ENCODE measurements at places on chromosomes 2 and 18.

GRCh38 chr2:71530641-71531332, 77.4 kb downstream of the DYSF start:
- peak; percentile 27 for DNase-seq

DNA sequence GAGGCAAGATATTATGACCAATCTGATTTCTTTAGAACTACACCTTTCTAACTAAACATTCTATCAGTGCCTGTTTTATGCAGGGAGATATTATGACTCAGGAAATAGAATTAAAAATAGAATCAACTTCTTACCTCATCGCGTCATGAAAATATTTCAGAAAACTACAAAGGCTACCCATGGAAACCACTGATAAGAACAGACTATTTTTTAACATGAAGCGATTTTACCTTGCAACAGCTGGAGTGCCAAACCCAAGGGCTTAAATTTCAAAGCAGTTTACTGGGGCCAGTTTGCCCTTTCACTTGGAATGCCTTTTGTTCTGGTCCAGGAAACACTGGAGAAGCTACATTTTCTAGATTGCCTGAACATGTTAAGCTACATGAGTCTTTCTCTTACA, 304.8 kb upstream of the CCDC68 start:
- DNase-seq, result no peak

- DNase-seq, result peak; percentile 78
Measured at GRCh38 chr18:80147418-80148325, 38.6 kb downstream of the ADNP2 start.

DNA sequence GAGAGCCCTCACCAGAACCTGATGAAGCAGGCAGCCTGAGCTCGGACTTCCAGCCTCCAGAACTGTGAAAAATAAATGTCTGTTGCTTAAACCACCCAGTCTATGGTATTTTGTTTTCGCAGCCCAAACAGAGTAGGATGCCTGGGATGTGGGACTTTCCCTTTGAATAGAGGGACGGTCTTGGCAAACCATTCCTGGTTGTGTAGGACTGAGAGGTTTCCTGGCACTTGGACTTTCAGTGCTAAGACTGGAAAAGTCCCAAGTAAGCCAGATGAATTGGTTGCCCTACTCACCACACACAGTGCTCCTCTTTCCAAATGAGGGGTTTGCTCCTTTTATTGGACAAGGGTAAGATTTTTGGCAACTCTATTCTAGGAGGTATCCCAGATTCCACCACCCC, 46.8 kb upstream of the ACMSD start:
- DNase-seq, result no peak

- DNase-seq, result no peak
Measured at GRCh38 chr2:171702781-171703556, 15.7 kb downstream of the DYNC1I2 start.

DNA sequence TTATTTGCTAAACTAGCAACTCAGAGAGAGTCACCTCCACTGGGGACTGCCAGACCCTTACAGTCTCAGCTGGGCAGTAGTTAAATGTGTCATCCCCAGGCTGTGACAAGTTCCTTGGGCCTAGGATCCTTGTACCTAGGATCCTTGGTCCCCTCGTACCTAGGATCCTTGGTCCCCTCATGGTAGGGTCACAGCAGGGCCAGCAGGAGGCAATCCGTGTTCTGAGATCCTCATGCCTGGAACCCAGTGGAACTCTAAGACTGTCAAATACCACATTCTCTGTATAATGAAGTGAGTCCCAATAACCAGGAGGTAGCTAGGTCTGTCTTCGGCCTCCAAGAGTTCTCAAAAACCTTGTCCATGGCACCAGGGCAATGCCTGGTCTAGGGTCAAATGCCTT, 60.8 kb downstream of the LYPD6B start:
- no peak for DNase-seq

DNA sequence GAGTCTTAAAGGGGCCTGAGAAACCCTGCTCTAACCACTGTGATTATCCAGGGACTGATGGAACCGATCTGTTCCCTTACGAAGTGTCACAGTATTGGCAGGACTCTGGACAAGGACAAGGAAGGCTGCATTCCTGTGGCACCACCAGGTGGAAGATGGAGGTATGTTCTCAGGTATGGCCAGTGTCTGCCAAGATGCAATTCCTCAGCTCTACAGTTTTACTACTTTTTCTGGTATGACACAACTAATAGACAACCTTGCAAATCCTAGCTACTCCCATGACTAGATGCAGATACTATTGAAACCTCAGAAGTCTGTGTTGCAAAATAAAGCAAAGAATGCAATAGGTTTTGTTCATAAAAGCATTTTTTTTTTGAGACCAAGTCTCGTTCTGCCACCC, 14.6 kb downstream of the RAB31 start:
- DNase-seq, result no peak

GRCh38 chr2:100000915-100001707, 141.3 kb downstream of the AFF3 start:
- no peak for DNase-seq

DNA sequence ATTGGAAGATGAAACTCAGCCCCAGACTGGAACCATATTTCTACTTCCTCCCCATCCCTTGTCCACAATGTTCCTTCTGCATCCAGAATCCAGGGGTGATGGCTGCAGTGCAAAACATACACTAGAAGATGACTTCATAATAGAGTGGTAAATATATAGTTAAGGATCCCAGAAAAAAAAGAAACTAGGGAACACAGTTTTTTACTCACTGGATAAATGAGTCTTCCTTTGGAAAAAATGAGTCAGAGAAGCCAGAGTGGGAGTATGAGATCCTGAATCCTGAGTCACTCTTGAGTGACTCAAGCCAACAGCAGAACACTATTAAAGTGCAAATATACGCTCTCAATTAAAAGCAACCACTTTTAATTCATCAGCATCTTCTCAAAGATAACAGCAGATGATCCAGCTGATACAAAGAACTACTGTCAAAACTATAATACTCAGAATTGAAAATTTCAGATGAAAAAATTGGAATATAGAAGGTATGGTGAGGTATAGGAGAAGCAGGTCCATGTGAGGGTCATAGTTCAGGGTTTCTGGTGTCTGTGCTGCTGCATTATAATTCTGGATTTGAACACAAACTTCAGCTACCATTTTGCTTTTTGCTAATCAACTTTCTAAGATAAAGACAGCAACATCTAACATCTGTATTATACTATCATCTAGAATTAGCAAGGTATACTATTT, 987.2 kb upstream of the CDH2 start:
- no peak for DNase-seq

DNA sequence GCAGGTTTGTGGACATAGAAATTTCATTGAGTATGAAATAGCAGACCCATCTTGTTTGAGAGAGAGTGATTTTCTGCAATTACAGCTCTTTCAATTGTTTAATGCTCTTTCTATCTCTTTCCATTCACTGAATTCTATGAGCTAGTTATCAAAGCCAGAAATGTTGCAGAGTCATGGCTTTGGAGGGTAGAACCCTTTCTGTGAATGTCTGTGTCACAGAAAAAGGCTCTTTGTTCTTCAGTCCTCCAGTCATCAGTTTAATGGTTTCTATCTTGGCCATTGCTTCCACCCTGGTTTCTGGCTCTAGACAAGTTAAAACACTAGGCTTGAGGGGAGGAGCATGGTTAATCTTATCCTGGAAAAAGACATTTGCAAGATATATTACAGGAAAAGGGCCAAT, 655.0 kb downstream of the STK39 start:
- no peak for DNase-seq

DNA sequence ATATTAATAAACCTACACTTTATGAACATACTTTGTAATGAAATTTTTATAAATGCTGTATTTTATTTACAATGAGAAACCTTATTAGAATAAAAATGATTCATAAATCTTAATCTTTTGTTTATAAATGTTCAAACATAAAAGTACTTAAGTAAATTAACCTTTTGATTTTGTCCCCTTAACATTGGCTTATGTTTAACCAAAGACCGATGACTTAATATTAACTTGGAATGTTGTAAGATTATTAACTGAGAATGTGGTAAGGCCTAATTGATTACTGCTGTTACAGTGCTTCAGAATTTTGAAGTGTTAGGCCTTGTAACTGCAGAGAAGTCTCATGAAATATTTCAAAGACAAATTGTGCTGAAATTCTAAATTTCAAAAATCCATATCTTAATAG, 5.7 kb downstream of the CPS1 start:
- DNase-seq, result no peak

GRCh38 chr2:177572236-177572671, 179.7 kb downstream of the AGPS start:
- DNase-seq, result no peak

- no peak for DNase-seq
Measured at GRCh38 chr2:181959508-181959907, 26.1 kb upstream of the PPP1R1C start.

DNA sequence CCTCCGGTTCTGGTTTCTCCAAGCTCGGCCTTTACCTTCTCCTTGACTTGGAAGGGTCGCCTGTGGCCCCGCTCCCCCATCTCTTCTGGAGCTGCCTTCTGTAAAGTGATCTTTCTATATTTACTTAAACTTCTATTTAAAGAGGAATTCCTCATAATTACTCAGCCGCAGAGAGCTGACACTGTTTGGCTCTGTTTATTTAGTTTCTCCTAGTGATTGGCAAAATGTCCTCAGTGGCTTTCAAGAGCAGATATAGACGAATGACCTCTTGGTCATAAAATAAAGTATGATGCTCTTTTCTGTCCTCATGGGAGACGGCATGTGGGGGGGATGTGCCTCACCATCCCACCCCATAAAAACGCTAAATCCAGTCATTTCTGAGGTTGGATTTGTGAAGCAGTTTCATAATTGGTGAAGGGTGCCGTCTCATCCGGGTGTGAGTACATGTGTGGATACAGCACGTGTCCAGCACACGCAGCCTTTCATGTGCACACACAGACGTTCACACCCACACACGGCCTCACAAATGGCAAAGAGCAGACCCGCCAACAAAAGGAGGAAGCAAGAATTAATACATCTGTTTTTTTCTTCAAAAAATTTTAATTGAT, 43.4 kb upstream of the SMAD7 start:
- peak; percentile 50 for DNase-seq

- DNase-seq, result no peak
Measured at GRCh38 chr2:36376319-36376765, 20.8 kb downstream of the CRIM1 start.

DNA sequence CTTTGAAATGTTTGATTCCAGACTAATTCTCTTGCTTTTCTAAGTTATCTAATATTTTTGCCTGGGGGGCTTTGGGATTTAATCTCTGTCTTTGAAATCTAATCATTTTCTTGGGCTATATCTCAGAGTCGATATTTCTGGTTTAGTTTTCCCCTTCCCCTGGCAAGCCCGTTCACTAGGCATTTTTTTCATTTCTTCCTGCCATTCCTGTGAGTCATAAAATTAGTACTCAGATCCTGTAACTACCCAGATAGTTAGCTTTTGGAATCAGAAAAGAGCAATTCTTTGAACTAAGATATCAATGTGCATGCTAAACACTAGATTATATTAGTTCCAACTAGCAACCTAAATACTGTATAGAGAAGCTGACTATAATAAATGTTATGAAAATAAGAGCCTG, 29.4 kb upstream of the RNF149 start:
- no peak for DNase-seq

DNA sequence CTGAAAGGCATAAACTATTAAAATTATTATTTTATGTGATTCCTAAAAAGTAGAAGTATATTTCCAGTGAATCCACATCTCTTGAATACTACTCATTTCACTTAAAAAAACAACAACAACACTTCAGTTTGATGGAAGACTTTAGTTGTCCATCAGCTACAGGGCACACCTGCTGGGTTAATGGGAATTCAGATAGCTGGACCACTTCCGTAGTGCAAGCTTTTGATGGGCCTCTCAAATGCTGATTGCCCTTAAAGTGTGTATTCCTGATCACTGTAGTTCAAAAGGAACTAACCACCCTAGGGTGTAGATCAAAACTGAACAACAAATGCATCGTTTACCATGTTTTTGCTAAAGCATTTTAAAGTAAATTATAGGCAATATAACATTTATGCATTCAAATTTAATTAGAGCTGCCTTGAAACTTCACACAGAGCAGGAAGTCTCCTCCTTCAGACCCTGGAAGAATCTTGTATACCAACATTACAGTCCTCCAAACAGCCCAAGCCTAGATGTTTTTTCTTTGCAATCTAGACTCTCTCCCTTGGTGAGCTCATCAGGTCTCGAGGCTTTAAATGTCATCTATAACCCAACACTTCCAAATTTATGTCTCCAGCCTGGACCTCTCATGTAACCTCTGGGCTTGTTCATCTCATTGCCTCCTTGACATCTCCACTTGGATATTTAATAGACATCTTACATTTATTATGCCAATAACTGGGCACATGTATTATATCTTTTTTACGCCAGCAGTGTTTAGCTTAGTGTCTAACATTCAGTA, 510.1 kb upstream of the SLC39A10 start:
- DNase-seq, result no peak

- no peak for DNase-seq
Measured at GRCh38 chr2:202064171-202064880, 8.7 kb upstream of the KIAA2012 start.

DNA sequence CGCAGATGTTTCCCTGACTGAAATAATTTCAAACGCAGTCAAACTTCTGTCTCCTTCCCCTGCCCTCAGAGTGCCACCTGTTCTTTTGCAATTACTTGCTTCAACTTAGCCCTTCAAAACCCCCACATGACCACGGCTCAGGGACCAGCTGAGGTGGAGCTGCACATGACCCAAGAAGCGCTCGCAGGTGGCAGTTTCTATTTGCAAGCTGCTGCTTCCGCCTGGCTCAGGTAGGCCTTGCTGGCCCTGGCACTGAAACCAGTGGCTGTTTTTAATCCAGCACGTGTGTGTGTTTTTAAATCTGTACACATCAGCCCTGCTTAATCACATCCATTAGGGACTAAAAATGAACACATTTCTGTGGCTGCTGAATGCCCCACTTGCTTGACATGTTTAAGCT, 95.3 kb downstream of the CCDC93 start:
- DNase-seq, result no peak

DNA sequence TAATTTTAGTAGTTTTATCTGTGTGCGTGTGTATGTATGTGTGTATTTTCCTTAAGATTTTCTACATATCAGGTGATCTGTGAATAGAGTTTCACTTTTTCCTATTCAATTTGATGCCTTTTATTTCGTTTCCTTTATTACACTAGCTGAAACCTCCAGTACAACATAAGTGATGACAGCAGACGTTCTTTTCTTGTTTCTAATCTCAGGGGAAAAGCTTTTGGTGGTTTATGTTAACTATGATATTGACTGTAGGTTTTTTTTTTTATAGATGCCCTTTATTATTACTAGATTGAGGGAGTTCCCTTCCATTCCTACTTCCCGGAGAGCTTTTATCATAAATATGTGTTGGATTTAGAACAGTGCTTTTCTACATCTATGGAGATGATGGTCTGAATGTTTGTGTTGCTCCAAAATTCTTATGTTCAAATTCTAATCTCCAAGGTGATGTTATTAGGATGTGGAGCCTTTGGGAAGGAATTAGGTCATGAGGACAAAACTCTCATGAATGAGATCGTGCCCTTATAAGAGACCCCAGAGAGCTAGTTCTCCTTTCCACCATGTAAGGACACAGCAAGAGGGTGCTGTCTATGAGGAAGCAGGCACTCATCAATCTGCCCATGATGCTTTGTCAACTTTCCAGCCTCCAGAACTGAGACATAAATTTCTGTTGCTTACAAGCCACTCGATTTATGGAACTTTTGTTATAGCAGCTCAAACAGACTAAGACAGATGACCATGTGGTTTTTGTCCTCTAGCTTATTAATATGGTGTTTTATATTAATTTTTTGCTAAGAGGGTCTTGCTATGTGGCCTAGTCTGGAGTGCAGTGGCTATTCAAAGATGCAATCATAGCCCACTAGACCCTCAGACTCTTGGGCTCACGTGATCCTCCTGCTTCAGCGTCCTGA, 5.9 kb upstream of the RHBDD1 start:
- peak; percentile 7 for DNase-seq

All from MV-4-11 (cell line).